ENCODE measurements at places on chromosomes 11 and 22.
A peak's percentile ranks its signal among the peaks of the same experiment; 100 is the strongest.

DNA sequence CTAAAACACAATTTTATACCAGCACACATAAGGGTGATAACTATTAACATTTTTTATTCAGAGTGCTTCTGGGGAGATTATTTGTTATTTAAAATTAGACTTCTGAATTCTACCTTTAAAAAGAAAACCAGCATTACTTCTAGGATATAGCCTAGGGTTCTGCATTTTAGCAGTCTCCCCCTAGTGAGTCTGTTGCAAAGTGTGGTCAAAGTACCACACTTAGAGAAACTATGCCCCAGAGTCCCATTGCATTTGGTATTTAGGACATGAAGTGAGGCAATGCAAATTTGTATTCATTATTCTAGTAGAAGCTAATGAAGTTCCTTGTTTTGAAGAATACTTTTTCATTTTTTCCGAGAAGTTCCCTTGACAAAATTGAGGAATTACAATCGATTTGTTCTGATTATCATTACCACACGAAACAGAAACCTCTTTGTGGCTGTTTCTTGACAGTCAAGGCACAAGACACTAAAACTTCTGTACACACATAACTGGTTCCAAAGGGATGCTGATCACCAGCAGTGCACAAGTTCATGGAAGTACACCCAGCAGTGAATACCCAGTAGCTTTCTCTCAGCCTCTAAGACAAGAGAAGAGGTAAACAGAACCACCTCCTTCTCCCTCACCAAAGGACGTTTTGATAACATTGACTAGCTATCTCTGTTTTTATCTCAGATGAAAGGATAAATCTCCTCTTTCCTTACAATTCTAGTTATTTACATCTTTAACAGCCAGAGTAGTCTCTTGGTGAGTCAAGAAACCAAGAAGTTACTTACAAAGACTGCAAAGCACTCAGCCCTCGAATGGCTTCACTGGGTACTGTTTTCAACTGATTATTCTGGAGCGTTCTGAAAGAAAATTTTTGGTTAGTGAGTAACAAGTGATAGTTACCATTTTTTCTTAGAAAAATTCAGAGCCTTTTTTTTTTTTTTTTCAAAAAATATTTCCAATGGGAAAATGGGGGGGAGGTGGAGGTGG, 27.6 kb upstream of the CCDC34 start:
- no peak for DNase-seq

DNA sequence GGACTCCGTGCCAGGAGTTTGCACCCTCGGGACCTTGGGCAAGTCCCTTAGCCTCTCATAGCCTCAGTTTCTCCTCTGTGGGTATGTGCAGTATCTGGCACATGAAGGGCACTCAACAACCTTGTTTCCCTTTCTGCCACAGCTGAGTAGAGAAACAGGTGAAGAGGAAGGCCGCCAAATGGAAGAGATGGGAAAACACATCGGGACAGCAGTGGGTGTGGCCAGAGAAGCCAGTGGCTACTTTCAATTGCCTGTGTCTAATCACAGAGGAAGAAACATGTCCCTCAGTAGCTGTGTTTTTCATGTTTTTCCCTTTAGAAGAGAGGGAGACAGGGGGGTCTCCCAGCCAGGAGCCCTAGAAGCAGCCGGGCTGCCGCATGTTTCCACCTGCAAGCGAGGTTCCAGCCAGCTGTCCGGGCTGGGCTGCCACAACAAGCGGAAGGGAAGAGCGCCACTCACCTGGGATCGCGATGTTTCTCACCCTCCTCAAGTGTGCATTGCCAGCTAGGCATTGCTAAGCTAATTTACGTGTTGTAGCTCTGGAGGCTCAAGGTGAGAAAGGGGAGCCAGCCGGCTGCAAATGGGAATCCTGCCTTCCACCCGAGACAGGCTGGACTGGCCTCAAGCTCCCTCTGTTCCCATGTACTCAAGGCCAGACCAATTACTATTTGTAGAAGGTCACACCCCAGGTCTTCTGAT, 16.7 kb downstream of the ASPHD2 start:
- no peak for DNase-seq

GRCh38 chr22:17910561-17911311, 113.6 kb downstream of the MICAL3 start:
- no peak for DNase-seq

GRCh38 chr11:76493040-76493439, 48.2 kb downstream of the EMSY start:
- no peak for DNase-seq

DNA sequence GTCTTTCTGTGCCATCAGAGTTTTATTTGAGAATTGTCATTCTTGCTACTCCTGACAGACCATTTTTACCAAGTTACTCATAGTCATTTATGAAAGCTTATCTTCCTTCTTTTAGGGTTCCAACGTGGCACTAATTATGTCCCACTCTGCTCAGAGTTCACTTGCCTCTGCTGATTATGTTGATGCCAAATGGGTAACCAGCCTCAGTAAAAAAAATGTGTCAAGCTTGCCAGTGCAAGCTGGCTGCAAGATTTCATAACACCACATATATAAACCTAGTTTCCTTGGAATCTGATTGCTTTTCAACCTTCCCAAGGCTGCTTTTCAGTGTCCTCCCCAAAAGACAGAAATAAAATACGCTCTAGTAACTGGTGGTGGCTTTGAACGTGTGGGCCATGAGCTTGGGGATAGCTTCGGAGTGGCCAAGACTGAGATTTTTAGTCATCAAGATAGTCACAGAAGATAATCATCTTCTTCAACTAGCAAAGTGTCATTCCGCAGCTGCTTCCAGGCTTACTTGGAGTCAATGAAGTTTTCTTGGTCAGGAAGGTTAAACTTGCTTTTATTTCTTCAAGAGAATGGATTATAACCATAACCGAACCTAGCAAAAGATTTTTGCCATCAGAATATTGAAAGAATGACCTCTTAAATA, 29.5 kb upstream of the APOA1 start:
- DNase-seq, result no peak

- DNase-seq, result no peak
Measured at GRCh38 chr11:22807855-22808570, 21.6 kb downstream of the SVIP start.

DNA sequence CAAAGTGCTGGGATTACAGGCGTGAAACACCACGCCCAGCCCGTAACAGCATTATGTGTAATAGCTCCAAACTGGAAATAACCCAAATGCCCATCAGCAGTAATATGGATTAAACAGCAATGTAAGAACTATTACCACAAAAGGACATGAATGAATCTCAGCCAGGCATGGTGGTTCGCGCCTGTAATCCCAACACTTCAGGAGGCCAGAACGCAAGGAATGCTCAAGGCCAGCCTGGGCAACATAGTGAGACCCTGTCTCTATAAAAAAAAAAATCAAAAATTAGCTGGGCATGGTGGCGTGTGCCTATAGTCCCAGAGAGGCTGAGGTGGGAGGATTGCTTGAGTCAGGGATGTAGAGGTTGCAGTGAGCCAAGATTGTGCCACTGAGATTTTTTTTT, 3.1 kb upstream of the DPF2 start:
- no peak for DNase-seq

GRCh38 chr22:11253000-11253511, 4274.9 kb upstream of the OR11H1 start:
- no peak for DNase-seq

DNA sequence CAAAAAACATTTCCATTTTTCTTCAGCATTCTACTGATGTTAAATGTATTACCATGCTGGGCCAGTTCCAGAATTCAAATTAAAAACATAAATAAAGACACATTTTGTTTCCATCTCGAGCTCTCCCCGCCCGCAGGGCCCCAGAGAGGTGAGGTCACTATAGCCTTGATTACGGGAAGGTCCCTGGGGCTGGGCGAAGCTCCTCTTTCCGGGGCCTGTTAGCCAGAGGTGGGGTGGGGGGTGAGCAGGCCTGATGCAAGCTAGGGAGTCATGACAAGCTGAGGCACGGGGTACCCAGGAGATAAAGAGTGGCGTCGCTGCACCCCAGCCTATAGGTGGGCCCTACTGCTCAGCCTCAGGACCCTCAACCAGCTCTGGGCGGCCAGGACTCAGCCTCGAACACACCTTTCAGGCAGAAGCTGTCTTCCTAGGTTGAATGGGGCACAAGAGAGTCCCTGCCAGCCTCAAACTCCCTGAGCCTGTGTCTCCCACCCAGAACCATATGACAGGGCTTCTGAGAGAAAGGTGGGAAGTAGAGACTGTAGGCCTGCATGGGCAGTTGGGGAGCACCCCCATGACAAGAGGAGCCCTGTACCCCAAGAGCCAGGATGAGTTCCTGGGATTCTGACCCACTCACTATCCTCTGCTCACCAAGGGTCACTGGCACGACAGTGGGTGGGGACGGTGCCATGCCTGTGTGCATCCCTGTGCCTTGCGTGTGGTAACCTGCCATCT, 34.8 kb downstream of the KCNQ1OT1 start:
- DNase-seq, result no peak

DNA sequence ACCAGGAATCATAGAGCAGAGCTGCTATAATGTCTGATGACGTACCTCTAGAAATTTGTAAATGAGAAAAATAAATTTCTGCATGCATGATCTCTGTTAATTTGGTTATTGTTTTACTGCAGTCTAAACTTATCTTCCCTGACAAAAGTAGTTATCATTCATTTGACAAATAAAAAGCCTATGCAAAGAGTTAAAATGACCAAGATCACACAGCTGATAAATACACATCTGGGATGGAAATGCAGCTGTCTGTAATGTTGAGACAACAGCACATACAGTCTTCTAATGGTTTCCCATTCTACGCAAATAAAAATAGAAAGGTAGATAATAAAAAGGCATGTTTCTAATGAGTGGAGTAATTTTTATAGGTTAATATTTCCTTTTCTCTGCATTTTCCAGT, 225.1 kb upstream of the LUZP2 start:
- no peak for DNase-seq

DNA sequence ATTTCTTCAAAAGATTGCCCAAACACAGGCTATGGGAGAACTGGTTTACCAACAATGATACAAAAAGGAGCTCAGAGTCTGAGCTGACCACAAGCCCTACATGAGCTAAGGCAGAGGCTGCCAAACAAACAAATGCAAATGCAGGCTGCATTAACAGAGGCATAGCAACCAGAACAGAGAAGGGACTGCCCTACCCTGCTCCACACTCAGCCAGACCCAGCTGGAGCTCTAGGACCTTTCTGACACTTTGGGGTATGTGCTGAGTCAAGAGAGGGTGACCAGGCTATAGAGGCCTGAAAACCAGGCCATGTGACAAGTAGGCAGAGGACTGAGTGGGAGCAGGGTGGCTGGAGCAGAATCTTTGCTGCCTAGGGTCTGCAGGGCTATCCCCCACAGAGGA, 17.8 kb upstream of the P2RY2 start:
- DNase-seq, result no peak

GRCh38 chr22:29073618-29074275, 912 bp downstream of the KREMEN1 start:
- DNase-seq, result peak; percentile 77

DNA sequence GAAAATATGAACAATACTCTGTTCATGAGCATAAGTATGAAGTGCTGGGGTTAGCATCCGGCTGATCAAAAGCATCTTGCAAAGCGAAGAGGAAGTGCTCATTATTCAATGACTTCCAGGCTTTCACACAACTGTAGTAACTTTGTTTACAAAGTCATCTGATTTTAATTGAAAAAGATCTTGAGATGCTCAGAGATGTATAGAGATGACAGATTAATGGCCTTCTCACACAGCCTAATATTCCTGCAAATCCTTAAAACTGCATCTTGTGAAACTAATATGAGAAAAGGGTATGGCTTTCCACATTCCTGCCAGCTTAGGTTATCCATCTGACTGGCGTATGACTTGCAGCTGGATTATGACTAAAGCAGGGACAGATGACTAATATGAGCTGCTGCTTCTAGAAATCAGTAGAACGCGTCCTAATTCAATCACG, 125.4 kb downstream of the CASP12 start:
- no peak for DNase-seq

DNA sequence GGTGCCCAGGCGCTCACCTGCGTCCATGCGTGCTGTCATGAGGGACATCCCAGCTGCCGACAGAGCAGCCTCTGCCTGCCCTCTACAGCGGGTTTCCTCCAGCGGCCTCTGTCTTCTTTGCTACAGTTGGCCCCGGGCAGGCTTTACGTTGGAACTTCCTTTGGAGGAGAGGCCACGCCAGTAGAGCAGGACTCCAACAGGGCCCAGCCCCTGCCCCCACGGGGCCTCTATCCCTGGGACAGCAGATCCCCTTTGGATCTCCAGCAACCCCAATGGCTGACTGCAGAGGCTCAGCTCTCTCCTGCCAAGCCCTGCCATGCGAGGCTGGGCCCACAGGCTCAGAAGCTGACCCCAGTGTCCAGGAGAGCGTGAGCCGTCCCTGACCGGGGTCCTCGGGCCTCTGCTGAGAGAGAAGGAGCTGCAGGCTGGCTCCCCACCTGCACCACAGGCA, 12.1 kb downstream of the TRPM5 start:
- DNase-seq, result no peak

DNA sequence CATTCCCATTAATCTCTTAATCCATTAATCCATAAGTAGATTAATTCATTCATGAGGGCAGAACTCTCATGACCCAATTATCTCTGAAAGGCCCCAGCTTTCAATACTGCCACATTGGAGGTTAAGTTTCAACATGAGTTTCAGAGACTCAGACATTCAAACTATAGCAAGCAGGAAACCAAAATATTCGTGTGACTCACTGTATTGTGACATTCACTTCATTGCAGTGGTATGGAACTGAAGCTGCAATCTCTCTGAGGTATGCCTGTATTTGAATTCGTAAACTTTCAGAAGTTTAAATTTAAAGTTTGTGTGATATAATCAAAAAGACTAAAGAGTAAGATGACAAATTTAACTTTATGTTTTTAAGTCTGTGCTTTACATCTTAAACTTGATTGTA, 2.9 kb upstream of the OR52J3 start:
- DNase-seq, result no peak

- peak; percentile 66 for DNase-seq
Measured at GRCh38 chr11:1200611-1201191, 22.2 kb upstream of the MUC5B start.

GRCh38 chr11:61287338-61287977, 7.7 kb downstream of the VWCE start:
- DNase-seq, result no peak

DNA sequence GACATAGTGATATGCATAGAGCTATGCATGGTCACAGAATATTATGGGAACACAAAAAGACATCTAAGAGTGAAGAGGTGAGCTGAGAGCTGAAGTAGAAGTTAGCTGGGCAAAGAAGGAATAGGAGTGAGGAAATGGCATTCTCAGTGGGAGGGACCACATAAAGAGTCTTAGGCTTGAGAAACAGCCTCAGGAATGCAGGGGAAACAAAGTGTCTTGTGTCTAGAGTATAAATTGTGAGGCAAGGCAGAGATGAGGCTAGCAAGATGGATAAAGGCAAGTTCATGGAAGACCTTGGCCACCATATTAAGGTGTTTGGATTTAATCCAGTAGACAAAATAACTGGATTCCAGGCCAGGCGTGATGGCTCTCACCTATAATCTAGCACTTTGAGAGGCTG, 40.6 kb upstream of the CRTAM start:
- no peak for DNase-seq
